ENCODE measurements at places on chromosomes 16 and 17.

- no peak for DNase-seq
These were observed 160.3 kb downstream of the NTN1 start for GRCh38 chr17:9181640-9182039.

GRCh38 chr17:60757437-60757836, 79.8 kb downstream of the BCAS3 start:
- DNase-seq: no peak

DNA sequence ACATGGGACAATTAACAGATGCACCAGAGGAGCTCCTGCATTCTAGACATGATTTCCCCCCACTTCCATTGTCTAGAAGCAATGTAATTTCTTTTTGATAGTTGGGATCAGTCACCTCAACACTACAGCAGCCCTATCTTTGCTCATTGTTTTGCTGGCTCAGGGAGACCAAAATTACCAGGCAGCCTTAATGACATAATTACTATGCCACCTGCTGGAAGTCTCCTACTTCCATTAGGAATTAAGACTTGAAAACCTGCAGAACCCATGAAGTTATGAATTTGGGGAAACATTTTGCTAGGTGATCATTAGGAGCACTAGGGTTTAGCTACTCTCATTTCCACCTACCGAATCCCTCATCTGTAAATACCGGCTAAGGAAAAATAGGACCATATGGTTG, 312.0 kb upstream of the CA10 start:
- DNase-seq: no peak

- DNase-seq: peak; percentile 45
These were observed 185.1 kb downstream of the CDK5R1 start for GRCh38 chr17:32671896-32672295.

GRCh38 chr16:12589676-12590075, 214.0 kb downstream of the CPPED1 start:
- DNase-seq: no peak

- no peak for DNase-seq
These were observed 209.3 kb downstream of the HS3ST3B1 start for GRCh38 chr17:14510136-14510535.

DNA sequence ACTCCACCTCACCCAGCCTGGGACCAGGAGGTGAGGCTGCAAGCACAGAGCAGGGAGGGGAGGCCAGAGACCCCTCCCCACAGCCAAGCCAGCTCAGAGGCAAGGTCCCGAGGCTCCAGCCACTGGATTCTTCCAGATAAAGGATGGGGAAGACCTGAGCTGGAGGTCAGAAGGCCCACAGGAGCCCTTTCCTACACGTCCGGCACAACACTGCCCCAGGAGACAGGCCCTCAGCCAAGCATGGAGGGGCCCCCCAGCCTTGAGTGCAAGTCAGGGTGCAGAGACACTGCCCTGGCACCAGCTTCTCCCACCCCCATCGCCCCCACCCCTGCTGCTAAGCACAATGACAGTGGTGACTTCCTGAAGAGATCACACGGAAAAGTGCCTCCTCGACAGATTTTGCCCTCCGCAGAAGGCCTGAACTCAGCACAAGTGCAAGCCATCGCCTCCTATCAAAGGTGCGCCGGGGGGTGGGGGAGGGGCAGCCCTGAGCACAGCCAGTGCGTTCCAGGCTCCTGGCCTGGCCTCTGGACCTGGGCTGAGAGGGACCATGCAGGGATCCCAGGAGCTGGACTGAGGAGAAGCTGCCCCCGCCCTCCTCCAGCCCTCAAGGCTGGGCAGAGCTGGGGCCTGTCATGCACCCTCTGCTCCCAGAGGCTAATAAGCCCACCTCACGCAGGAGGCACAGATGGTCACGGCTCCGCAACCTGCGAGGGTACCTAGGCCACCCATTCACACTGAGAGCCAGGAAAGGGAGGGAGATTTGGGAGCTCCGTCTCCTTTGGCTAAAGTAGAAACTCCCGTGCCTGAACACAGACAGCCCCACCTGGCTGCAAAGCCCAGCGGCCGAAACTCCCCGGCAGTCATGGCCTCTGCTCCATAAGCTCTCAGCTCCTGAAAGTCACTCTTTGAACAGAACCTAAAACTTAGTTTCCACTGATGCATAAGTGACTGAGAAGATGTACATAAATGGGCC, 2.7 kb downstream of the MAFG start:
- no peak for DNase-seq

DNA sequence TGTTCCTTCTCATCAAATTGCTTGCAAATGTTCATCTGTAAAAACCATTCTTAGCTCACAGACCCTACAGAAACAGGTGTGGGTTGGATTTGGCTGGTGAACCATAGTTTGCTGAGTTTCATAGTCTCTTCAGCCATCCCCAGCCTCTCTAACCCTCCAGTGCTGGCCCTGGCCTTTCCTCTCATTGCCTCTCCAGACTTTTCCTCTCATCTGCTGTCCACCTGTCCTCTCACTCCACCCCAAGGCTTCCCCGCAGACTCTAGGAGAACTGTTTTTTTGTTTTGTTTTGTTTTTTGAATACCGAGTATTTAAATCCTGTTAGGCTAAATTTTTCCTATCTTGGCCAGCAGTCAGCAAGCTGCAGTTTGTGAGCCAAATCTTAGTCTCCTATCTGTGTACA, 41.1 kb downstream of the MEOX1 start:
- DNase-seq: no peak

DNA sequence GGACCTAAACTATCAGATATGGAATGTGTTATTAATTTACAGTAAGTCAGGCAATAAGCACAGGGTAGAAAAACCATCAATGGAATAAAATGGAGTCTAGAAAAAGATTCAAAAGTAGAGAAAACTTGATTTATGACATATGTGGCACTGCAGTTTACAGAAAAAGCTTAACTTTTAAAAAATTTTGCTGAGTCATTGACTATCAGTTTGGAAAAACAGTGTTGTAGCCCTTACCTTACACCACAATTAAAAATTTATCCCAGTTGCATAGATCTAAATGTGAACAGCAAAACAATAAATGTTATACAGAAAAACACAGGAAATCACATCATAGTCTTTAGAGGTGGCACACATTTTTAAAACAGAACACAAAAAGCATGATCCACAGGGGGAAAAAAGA, 108.5 kb downstream of the USP22 start:
- no peak for DNase-seq

DNA sequence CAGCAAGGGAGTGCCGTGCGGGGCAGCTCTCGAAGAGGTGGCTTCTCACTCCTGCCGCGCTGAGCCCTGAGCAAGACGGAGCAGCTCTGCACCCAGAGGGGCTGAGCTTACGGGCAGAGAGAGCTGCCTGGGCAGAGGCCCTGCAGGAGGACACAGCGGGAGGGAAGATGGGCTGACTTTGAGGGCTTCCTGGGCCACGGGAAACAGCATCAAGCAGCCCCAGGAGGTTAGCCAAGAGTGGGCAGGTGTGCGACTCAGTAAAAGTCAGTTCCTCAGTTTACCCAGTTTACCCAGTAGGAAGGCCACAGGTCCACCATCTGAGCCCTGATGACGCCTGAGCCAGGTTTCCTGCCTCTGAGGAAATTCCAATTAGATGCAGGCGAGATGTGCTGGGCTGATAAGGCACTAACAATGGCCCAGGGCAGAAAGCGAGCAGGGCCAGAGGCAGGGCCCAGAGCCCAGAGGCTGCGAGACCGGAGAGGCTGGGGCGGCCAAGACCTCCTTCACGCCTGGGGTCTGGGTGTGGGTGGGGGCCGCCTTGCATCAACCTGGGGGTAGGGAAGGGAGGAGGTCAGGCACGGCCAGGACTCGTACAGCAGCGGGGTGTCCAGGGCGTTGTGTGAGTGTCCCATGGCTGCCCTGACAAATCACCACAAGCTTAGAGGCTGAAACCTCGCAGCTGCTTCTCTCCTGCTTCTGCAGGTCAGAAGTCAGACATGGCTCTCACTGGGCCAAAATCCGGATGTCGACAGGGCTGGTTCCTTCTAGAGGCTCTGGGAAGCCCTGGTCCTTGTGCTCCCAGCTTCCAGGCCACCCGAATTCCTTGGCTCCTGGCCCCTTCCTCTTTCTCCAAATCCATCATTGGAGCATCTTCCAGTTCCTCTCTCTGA, 32.0 kb upstream of the CIBAR2 start:
- no peak for DNase-seq

DNA sequence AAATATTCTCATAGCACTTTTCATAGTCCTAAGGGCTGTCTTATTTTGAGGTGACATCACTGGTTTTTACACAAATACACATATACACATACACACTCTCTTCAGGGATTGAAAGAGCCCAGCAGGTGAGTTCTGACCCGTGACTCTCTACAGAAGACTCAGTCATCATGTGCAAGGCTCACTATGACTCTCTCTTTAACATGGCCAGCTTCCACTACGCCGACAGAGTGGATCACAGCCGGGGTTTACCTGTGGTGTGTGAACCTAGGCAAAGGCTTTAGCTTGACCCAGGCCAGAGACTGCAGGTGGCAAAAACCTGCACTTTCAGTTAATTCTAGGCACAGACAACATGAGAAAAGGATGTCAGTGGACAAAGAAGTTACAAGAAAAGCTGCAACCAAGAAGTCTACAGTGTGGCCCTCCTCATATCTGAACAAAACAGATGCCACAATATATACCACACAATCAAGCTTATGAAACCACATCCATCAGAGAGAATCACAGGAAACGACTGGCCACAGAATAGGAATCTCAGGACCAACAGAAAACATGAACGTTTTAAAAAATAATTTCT, 56.5 kb downstream of the CYTH1 start:
- DNase-seq: no peak

GRCh38 chr16:4637501-4638166, 13.0 kb downstream of the MGRN1 start:
- DNase-seq: peak; percentile 50

DNA sequence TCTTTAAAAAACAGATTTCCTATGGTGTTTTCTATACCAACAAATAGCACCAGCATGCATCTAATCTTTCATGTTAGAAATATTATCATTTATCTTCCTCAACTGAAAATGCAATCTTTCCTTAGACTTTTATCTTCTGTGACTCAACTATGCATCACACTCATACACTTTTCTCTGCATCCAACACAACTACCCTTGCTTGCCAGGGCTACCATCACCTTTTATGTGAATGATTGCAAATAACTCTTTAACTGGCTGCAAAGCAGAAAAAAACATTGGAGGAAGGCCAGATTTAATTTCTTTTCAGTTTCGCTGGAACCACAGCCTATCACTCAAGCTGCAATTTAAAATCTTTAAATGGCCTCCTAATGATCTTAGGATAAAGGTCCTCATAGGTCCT, 212.9 kb downstream of the CDH8 start:
- DNase-seq: no peak

GRCh38 chr16:72936408-72936807, 111.5 kb downstream of the ZFHX3 start:
- DNase-seq: no peak

GRCh38 chr17:56744721-56745120, 89.0 kb downstream of the C17orf67 start:
- DNase-seq: no peak

GRCh38 chr17:1577182-1577581, 14.6 kb upstream of the PITPNA start:
- peak; percentile 97 for DNase-seq

DNA sequence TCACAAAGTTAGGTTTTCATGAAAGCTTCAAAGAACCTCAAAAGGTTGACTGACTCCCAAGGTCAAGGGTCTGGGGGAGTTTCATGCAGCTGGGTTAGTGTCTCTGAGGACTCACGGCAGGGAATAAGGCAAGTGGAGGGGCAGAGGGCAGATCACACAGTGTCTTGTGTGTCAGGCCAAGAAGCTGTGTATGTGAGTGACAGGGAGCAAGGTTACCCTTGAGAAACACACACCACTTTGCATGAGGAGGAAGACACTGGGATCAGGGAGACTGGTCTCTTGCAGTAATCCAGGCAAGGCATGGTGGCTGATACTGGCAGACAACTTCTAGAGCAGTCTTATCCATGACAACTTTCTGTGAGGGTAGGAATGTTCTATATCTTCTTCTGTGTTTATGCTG, 6.3 kb downstream of the FLOT2 start:
- no peak for DNase-seq

GRCh38 chr17:54945671-54946070, 22.8 kb downstream of the COX11 start:
- no peak for DNase-seq

GRCh38 chr16:81437865-81438264, 6.7 kb upstream of the CMIP start:
- no peak for DNase-seq

GRCh38 chr17:39199820-39200069, 338 bp upstream of the RPL19 start:
- peak; percentile 92 for DNase-seq

DNA sequence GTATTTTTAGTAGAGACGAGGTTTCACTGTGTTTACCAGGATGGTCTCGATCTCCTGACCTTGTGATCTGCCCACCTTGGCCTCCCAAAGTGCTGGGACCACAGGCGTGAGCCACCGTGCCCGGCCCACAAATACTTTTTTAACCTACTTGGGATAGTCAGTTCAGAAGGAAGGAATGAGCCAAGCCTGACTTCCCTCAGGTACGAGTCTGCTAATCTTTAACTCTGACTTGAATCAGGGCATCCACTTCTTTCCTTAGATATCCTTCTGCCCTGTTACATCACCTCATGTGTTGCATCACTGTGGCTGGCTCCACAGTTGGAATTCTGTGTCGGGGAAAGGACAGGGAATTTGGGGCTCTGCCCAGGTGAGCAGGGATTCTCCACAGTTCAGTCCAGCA, 120.8 kb downstream of the MSI2 start:
- peak; percentile 77 for DNase-seq

DNA sequence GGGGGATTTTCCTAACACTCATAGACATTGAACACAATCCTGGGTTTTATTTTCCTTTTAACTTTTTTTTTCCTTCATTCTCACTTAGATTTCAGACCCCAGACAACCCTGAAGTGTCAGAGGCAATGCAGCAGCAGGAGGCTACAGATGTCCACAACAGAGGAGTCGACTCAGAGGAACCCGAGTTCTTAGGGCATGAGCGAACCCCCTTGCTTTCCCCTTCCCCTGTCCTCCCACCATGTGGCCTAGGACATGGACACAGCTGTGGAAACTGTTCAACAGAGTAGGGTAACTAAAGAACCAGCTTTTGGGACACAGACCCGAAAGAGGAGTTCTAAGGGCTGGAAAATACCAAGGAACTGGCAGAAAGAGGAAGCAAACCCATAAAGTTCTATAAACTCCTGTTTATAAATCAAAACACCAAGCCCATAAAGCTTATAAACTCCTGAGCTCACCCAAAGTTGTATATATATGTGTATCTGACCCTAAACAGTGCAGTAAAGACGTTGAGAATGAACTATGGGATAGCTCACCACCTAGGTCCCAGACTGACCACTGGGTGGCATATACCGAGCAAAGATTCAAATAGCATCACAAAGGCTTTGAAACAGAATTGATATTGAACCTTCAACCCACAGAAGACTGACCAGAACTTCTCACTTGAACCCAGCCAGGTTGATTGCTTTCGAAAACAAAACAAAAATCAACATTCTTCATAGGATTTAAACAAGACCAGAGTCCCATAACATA, 33.9 kb downstream of the CMTM4 start:
- DNase-seq: no peak

DNA sequence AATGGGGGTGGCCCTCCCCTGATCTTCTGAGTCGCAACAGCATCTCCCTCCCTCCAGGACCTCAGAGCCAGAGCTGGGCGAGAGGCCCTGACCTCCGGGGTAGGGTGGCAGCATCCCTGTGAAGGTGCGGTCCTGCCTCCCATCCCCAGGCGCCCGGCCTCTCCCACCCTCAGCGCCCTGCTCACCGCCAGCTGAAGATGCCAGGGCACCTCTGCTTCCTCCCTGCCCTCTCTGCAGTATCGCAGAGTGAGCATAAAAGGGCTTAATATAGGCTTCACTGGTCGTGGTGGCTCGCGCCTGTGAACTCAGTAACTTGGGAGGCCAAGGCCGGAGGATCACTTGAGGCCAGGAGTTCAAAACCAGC, 10.7 kb upstream of the MPP2 start:
- DNase-seq: no peak
